ENCODE measurements at places on chromosomes 5 and 9.

- DNase-seq: no peak
Measured at GRCh38 chr5:73282923-73283322, 109.9 kb downstream of the TMEM174 start.

DNA sequence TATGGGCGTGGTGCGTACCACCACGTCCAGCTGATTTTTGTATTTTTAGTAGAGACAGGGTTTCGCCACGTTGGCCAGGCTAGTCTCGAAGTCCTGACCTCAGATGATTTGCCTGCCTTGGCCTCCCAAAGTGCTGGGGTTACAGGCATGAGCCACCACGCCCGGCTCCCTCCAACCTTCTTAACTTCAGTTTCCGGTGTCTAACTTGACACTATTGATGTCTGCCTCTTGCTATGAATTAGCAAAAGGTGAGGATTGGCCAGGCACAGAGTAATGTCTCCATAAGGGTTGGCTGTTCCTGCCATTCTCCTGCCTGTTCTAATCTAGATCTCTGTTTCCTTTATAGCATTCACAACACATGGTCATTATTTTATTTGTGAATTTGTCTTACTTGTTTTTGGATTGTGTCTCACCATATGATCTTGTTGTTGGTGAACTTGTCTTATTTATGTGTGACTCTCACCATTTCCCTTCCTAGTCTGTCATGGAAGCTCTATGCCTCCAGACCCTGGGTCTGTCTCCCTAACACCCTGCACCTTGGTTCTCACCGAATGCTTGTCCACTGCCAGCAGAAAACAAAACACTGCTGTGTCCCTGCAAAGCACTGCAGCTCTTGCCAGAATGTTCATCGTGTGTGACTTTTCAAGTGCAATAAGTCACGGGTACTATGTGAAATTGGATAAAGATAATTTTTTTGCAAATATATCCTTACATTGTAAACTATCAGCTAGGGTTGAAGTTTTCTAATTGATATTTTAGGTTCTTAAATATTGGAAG, 26.0 kb downstream of the BASP1 start:
- DNase-seq: no peak

DNA sequence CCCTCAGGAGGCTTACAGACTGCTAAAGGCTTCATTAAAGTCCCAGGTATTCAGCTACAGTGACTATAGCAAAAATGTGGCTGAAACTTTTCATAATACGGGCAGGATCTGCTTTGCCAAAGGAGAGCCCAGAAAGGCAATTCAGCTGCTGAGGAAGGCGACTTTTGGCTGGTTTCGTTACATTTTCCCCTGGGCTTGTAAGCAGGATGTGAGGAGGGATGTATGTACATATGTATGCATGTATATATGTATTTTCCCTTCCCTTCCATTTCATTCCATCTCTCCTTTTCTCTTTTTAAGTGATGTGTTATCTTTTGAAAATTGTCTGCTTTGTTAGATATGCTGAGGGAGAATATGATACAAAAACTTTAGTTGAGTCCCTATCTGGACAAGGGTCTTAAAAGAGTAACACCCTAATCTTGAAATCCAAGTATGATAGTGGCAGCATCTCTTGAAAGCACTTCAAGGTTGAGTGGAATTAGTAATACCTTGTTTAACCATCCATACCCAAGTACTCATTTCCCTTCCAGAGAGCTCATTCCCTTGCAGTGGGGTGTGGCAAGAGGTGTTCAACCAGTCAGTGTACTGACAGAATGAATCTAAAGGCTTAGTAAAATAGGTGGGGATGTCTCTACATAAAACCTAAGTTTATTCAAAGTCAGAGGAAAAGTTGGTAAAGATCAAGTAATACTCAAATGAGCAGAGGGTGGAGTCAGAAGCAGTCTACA, 28.7 kb downstream of the RAD1 start:
- no peak for DNase-seq

DNA sequence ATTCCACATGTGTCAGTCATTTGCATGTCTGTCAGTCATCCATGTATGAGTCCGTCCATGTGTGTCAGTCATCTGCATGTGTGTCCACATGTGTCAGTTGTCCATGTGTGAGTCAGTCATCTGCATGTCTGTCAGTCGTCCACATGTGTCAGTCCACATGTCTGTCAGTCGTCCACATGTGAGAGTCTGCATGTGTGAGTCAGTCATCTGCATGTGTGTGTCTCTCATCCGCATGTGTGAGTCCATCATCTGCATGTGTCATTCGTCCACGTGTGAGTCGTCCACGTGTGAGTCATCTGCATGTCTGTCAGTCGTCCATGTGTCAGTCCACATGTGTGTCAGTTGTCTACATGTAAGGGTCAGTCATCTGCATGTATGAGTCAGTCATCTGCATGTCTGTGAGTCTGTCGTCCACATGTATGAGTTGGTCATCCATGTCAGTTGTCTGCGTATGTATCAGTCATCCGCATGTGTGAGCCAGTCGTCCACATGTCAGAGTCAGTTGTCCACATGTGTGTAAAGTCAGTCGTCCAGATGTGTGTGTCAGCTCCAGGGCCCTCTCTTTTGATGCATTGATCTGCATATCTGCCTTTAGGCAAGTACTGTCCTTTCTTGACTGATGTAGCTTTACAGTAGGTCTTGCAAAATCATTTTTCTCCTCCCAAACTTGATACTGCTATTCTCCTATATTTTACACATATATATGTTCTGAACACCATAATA, 72.5 kb upstream of the CACNA1B start:
- DNase-seq: no peak

- no peak for DNase-seq
Measured at GRCh38 chr5:58961631-58962280, 378.9 kb downstream of the RAB3C start.

- no peak for DNase-seq
Measured at GRCh38 chr5:130526708-130527107, 622.4 kb downstream of the CHSY3 start.

DNA sequence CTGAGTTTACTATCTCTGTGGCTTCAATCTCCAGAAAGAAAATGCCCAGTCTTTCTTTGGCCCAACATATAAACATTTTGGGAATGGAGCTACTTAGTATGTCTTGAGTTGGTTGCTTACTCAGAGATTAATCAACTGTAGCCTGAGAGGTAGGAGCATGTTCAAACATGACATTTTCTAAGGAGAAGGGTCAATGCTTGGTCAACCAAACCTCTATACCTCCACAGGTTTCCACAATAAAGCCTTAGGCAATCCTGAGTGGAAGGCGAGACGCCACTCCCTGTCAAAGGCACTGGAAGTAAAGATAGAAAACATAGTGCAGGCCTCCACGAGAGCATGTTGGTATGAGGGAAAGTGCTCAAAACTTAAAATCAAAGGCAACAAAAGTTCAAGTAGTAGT, 411.4 kb downstream of the KCTD16 start:
- DNase-seq: no peak

DNA sequence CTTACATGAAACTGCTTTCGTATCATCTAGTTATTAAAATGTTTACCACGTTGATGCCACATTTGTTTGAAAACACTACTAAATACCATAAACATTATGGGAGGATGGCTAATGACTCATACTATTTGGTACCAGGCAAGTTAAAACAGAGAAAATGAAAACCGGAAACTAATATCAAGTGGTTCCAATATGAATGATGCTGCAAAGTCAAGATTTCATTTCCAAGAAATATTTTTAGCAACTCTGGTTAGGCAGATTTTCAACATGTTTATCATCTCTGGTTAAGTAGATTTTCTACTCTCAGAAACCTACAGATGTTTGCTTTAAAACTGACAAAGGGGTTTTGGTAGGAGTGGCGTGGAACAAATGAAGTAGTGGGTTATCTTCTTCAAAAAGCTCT, 4.9 kb upstream of the F2R start:
- DNase-seq: no peak

DNA sequence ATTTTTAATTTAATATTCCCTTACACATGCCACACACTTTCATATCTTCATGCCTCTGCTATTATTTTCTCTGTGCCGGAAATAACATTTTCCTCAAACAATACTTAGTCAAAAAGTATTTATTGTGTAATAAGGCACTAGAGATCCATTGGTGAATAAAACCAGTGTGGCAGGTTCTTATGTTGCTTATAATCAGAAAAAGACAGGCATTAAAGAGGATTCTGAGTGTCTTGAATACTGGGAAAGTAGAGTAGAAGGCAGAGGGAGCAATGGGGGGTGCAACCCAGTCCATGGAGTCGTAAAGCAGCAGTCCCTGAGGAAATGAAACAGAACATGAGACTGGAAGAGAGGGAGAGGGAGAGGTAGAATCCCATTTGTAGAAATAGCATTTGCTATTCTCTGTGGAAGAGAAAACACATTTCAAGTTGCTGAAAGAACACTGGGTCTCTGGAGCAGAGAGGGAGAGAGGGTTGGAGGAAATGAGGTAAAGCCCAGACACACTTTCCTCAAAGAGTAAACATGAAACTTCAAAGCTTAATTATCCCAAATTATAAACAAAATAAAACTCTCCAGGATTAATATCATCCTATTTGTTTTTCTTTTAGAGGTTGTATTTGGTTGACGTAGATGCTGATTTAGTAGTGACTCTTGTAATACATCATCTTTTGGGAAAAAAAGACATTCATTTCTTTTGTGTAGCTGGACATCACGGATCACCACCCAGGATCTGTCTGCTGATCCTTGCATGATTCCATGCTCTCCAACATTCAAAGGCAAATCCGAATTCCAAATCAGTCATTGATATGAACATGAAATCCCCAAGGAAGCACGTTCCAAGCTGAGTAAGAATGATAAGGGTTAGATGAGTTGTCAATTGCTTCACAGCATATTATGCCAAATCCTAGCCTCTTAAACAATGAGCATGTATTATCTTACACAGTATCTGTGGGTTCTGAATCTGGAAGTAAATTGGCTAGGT, 37.4 kb upstream of the GRAMD2B start:
- no peak for DNase-seq

- no peak for DNase-seq
Measured at GRCh38 chr5:151130922-151131891, 26.4 kb downstream of the ANXA6 start.

- DNase-seq: no peak
Measured at GRCh38 chr5:112823656-112824055, 37.4 kb upstream of the SRP19 start.

- DNase-seq: no peak
Measured at GRCh38 chr5:141440341-141440740, 10.0 kb downstream of the PCDHGA12 start.

DNA sequence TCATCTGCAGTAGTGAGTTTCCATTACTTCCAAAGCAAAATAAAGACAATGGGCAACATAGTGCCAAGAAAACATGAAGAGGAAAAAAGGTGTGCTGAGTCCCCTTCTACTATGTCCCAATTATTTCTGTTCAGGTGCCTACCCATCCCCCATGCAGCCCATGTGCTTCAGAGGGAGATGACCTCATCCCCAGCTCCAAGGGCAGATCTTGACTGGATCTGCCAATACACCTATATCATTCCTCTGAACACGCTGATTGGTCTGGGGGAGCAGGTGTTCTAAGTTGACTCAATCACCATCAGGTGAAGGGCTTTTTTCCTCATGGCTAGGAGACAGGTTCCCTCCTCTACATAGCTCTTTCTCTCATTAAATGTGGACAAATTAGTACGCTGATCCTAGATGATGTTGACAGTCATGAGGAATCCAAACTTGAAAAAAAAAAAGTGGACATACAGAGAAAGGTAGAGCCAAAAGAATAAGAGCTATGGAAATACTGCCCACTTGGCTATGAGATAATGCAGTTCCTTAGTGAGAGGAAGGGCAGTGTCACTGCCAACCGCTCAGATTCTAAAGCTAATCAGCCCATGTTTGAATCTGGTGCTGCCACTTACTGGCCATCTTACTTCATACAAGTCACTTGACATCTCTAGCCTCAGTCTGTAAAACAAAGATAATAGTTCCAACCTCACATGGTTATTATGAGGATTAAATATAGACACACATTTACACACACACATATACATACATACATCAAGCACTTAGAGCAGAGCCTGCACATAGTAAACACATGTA, 23.1 kb downstream of the PRELID2 start:
- no peak for DNase-seq

DNA sequence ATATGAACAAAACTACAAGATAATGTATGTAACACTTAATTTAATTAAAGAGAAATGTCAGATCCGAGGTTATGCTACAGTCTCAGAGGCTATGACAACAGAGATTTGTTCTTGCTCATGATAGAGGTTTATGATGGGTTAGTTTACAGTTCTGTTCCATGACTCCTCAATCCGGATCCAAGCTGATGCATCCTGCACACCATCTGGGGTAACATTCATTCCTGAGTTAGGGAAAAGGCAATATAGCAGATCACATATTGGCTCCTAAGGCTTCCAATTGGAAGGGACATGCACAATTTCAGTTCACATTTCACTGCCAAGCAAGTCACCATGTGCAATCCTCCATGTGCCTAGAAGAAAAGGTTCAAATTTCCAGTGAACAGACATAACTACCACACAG, 40.4 kb downstream of the ABLIM3 start:
- no peak for DNase-seq

- DNase-seq: peak; percentile 47
Measured at GRCh38 chr9:124505006-124505900, 1.9 kb downstream of the NR5A1 start.

GRCh38 chr5:176816043-176816745, 5.8 kb downstream of the UNC5A start:
- DNase-seq: no peak

- DNase-seq: no peak
Measured at GRCh38 chr5:94976853-94977252, 308.0 kb downstream of the MCTP1 start.

- no peak for DNase-seq
Measured at GRCh38 chr5:122362361-122362760, 50.3 kb downstream of the SNCAIP start.

DNA sequence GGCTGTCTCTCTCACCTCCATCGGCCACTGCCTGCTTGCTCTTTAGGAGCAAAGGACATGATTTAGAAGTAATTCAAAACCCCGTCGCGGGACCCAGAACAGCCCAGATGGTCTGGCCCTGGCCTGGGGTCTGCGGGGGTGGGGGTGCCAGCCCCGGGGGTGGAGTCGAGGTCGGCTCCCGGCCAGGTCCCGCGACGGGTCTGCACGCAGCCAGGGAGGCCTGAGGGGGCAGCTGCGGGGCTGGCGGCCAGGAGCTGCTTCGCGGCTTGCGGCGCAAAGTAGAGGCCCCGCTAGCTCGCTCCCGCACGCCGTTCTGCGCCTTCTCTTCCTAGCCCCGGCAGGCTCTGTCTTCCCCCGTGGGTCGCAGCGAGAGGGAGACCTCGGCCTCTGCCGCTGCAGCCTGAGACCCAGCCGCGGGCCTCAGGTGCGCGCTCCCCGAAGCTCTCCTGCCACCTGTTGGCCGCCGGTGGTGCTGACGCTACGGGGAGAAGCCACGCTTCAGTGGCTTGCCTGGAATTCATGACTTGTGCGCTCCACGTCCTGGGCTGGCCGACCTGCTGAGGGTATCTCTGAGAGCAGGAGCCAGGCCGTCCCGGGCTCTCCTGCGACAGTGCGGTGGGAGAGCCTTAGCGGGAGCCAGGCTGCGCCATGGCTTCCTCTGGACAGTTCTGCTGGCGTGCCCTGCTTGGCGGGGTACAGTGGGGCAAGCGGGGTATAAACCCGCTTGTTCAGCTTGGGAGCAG, 157.2 kb upstream of the PITX1 start:
- peak; percentile 51 for DNase-seq

GRCh38 chr5:115673596-115673995, 47.8 kb upstream of the TMED7 start:
- DNase-seq: no peak
